Left renal cortex interstitium (tissue), 4 donors: ENCODE measurements at places on chromosomes 13 and 19.

DNA sequence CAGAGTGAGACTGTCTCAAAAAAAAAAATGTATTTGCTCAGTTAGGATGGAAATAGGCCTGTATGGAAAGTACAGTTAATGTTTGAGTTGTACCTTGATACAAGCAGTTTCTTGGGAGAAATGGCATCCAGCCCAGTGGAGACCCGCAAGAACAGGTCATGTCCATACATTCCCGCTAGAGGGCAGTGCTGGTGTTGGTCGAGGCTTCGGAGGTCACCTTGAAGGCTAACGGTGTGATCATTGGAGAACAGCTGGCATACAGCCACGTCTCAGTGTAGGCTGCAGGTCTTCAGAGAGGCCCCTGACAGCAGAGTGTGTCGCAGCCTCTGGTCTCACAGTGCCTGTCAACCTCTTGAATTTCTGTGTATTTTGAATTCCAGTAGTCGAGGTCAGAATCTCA, 7.5 kb downstream of the ZNF610 start:
- DNase-seq: peak; percentile 37

DNA sequence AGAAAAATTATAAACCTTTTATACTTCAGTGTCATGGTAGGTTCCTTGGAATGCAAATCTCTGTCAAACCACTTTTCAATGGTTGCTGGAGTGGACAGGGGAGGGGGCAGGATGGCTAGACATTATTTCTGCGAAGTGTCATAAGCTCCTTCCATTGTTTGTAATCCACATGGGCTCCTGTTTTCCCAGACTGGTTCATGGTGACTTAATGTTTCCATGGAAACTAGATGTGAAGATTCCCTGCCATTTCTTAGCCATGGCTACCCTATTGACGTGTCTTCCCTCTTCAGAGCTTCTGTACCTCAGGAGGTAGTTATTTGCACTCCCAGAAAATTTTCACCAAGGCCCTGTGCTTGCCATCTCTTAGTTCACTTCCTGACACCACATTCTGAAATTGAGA, 95.3 kb downstream of the UFM1 start:
- no peak for DNase-seq

GRCh38 chr13:24104723-24105122, 55.8 kb upstream of the SPATA13 start:
- no peak for DNase-seq

DNA sequence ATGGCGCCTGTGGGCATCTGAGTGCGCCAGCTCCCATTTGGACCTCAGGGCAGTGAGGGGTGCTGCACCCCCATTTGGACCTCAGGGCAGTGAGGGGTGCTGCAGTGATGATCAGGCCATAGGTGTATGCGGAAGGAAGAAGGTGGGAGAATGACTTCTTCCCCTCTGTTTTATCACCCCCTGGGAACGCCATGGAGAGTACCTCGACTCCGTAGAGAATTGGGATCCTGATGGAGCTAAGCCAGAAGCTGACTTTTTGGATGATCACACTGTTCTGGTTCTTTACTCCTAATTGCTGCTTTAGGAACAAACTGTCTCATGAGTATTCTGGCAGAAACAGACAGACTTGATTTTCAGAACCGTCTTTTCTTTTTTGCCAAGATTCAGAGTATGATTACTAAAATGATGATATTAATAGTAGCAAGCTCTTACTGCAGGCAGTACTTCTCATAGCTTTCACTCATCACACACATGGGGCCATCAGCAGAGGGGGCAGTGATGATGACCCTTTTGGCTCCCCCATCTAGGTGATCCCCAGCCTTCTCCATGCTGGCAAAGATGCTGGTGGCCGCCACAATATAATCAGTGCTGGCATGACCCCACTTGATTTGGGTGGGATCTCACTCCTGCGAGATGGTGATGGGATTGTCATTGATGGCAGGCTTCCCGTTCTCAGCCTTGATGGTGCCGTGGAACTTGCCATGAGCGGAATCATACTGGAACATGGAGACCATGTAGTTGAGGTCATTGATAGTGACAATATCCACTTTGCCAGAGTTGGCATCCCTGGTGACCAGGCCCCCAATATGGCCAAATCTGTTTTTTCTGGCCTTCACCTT, 10.3 kb upstream of the UBAC2 start:
- DNase-seq: no peak

- no peak for DNase-seq
Observed at GRCh38 chr19:18422530-18423191, 3.5 kb downstream of the SSBP4 start.

DNA sequence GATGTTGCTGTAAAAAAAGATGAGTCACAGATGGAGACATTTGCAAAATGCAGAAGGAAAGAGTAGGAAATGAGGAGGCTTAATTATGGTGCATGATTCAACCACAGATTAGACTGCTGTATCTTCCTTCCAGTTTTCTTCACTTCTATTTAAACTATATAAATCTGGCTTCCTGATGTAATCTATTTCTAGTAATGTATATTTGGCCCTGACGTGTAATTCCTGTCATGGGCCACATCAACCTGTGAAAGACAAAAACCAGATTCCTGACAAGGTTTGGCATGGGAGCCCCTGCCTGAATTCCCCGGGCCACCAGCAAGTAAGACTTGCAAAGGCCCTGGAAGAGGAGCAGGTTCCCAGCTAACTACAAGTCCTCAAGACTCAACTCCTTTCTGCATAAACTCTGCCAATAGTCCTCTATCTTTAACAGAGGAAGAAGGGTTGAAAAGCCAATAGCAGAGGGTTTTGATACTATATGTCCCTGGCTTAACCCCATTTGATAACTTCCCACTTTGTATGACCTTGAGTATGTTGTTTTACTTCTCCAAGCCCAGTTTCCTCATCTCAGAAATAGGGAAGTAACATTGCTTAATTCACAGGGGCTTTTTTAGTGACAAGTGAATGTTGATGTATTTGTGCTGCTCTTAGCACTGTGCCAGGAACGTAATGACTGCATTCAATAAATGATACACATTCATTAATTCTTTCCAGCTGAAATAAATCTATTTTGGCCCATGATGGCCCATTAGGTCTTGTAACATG, 172.7 kb downstream of the SPRY2 start:
- no peak for DNase-seq

DNA sequence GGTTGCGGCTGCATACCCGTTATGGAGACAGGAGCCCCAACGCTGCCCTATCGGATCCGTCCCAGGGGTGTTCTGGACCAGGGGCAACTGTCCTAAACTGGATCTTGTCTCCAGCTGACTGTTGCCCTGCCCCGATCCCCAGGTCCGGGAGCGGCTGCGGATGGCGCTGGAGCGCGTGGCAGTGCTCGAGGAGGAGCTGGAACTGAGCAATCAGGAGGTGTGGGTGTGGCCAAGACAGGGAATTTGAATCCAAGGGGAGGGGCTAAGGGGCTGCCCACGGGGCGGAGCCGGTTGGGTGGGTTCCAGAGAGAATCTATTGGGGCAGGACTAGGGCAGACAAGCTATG, 9.9 kb downstream of the PPFIA3 start:
- DNase-seq: no peak

- DNase-seq: no peak
Observed at GRCh38 chr19:30172613-30173242, 199.5 kb upstream of the ZNF536 start.

DNA sequence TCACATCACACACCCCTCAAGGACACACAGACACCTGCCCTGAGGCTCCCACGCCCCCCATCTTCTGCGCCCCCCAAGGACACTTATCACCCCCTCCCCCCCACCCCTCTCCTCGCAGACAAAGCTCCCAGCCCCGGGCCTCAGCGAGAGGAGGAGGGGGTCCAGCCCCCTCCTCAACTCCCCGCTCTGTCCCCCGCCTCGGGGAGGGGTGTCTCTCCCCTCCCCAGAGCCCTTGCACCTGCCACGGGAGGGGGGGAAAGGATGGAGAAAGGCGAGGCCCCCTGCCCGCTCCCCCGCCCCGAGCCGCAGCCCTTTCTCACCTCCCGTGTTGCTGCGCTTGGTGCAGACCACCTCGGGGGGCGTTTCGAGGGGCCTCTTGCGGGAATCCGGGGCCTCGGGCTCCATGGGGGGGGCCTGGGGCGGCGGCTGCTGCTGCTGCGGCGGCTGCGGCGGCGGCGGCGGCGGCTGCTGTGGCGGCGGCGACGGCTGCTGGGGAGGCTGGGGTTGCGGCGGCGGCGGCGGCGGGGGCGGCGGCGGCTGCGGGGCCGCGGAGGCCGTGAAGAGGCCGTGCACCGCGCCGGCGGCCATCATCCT, 621 bp downstream of the NOVA2 start:
- no peak for DNase-seq
